ENCODE measurements at places on chromosomes 5 and 9.

GRCh38 chr9:127114606-127115005 lies 7.8 kb downstream of the ANGPTL2 start:
- DNase-seq: no peak

- no peak for DNase-seq
These were observed 115.2 kb downstream of the CPLANE1 start for GRCh38 chr5:37133939-37134338.

DNA sequence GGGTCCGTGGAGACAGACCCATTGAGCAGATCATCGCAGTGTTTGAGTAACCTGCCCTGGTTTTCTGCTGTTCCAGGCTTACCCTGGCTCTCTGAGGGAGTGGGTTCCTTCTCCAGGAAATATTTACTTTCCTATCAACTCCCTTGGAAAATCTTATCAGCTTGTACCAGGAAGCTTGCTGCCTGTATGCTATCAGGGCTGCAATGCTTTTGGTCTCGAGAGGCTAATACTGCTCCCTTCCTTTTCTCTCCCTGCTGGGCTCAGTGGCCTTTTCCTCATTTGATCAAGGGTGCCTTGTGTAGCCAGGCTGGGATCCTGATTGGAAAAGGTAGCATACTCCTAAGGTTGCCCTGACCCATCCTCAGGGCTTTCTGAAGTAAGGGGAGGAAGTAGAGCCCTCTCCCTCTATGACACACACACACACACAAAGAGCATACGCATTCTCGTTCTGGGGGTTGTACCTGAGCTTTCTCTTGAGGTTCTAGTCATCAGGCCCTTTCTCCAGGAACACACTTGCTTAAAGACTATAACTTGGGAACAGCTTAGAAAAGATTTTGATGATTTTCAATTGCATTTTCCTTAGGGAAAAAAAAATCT lies 41.6 kb downstream of the CYSTM1 start:
- DNase-seq: no peak

DNA sequence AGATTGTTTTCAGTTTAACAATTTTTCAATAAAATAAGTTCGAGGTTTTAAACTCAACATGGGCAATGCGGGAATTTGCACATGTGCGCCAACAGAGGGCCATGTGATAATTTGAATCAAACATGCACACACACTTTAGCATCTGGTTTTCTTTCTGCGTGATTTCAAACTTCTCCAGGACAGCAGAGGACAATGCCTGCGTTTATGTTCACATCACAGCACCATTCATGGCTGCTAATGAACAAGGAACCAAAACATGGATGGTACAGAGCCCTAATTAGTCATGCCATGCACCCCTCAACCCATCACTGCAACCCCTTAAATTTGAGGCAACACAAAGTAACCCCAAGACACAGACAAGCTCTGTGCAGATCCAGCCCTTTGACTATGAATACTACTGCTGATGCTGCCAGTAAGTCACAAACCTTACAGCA lies 2.8 kb downstream of the SHC3 start:
- no peak for DNase-seq

DNA sequence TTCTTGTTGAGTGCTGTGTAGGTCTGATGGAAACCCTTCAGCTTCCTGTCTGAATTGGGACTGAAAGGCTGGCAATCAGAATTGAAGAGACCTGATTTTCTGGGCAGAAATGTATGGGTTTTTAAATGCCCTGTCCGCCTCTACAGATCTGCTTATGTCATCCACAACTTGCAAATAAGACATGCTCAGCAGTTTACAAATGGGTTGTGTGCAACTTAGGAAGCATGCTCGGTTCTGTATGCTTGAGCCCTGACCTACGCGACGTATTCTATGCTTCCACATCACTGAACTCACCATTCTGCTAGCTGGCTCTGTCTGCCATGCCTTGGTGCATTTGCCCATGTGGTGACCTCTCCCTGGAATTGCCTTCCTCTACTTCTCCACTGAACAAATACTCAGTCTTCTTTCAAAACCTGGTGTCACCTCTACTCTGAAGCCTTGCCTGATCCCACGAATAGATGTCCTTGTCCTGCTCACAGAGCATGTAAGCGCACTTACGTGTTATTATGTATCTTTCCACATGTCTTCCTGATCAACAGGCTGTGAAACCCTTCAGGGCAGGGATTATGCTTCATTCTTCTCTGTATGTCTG lies 194.2 kb downstream of the ERCC6L2 start:
- DNase-seq: no peak

DNA sequence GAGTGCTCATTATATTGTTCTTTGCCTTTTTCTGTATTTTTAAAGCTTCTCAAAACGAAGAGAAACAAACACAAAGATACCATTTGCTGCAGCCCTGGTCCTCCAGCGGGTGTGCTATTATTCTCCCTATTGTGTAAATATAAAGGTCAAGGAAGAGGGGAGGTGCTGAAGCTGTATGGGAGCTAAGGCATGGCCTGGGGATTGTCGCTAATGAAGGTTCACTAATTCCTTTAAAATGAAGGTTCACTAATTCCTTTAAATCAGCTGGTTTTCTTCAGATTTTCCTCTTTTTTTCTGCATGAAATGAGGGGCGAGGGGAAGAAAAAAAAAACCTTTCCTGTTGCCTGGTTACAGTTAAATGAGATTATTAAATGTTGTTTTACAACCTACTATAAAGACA lies 74.5 kb upstream of the MAP1B start:
- no peak for DNase-seq

DNA sequence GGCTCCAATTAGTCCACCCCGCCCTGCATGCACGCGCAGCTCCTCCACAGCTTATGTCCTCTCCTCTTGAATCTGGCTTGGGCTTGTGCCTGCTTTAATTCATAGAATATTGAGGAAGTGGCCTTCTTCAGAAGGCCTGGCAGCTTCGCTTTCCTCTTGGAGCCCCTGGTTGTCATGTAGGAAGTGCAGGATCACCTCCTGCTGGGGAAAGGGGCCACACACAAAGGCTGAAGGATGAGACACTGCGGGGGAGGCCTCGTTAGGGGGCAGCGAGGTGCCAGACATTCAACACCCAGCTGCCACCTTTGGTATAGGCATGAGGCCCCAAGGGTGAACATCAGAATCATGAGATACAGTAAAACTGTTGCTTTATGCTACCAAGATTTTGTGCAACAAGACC lies 2.7 kb upstream of the CNOT6 start:
- peak; percentile 38 for DNase-seq

DNA sequence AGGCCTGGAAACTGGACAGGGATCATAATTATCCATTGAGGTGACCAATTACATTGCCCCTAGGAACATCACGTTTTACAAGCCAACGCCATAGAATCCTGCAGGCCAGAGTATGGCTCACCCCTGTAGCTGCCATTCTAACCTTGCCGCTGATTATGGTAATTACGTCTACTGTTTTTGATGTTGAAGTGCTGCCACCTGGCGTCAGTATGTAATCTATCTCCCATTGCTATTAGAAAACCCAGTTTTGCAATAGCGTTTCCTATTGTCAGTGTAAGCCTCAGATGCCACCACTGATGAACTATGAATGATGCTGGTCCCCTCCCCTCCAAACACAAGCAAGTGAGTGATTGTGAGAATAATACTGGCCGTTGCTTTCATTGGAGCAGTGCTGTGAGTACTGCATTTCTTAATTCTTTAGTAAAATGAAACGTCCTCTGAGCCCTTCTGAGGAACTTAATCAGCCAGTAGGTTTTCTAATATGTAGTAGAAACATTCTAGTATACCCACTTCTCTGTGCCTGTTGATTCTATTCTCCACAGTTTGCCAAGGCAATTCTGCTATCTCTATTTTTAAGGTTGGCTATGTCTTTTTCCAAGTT lies 100.5 kb upstream of the NMUR2 start:
- no peak for DNase-seq

DNA sequence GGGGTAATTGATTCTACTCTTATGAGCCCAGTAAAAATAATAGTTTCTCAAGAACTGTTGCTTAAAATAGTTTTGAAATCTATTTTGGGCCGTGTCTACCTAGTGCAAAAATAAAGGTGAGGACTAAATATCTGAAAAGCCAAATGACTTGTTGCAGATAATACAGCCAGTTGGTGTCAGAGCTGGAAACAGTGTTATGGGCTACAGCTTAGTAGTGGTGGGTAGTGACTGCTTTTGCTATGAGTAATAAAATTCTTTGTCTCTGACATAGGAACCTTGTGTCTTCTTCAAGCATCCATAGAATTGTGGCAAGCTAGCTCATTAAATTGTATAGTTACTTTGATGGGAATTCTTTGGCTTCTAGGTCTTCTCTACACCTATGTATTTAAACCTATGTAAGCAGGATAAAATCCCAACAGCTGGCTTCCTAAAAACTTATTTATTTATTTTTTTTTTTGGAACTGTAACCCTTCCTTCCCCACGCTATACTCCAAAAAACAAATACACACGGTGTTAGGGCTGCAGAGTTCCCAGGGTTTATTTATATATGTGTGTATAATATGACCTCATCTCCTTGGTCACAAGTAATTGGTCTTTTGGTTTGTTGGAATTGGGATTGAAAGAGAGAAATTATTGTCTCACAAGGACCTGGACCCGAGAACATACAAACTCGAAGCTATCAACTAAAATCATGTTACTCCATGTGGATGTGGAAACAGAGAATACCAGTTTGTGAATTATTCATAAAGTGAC lies 138.0 kb downstream of the NUDT12 start:
- no peak for DNase-seq

GRCh38 chr5:157308836-157309465 lies 43.0 kb downstream of the CYFIP2 start:
- no peak for DNase-seq

- DNase-seq: no peak
These were observed 73.4 kb upstream of the BOD1 start for GRCh38 chr5:173689737-173690360.

DNA sequence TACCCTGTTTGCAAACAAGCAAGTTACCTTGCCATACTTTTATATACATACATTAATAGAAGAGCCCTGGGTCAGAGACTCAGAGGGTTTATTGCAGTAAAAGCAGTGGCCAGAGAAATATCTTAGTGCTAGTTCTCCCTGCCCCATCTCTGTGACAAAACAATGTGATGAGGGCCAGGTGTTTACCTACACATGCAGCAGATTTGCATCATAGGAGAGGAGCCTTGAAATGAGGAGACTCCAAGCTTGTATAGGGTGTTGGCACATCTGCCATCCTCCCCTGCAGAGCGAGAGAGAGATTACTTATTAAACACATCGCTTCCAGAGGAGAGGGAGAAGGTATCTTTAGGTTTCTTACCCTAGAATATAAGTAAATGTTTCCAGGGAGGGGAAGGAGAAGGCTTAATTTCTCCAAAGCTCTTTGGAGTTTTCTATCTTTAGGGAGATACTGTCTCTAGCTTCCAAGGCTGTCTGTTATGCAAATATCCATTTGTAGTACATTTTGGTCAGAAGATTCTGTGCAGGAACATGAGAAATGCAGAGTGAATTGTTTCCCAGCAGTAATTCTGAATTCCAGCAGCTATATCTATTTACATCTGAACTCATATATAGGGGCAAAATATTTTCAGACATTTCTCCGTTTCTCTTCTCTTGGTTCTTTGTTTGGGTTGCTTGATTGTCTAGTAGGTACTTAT lies 15.7 kb downstream of the FER start:
- DNase-seq: no peak

GRCh38 chr5:148523139-148523538 lies 131.2 kb downstream of the HTR4 start:
- DNase-seq: no peak

DNA sequence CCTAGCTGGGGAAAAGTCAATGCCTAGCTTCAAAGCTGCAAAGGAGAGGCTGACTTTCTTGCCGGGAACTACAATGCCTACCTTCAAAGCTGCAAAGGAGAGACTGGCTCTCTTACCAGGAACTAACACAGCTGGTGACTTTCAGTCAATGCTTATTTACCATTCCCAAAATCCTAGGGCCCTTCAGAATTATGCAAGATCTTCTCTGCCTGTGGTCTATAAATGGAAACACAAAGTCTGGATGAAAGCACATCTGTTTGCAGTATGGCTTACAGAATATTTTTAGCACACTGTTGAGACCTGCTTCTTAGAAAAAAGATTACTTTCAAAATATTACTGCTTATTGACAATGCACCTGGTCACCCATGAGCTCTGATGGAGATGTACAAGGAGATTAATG lies 259.4 kb downstream of the PLK2 start:
- DNase-seq: no peak

DNA sequence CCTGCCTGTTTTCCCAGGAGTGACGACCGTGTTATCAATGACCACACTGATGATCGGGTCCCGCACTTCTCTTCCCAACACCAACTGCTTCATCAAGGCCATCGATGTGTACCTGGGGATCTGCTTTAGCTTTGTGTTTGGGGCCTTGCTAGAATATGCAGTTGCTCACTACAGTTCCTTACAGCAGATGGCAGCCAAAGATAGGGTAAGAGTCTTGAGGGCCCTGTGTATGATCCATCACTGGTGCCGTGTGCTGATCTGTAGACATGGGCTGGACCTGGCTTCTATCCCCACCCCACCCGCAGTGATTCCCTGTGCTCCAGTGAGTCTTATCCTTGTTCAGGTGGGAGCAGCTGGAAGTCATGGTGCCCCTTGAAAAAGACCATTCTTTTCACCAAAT lies 26.0 kb downstream of the GABRP start:
- no peak for DNase-seq

DNA sequence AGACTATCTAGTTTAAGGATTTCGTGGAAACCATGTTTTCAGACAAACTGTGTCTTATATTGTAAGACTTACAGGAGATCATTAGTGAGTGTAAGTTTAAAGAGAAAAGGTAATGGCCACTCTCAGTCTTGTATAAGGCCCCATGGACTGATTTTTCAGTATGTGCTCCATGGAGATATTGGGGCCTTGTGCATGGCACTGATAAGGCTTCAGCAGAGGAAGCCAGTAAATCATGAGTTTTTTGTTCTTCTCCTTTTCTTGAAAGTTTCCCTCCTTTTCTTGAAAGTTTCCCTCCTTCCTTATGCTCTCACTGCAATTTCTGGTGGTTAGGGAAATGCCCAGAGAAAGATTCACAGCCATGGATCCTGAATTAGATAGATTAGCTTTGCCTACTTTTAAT lies 471.3 kb downstream of the LRRC70 start:
- no peak for DNase-seq

GRCh38 chr5:69416180-69416579 lies 1.3 kb downstream of the MARVELD2 start:
- DNase-seq: no peak

GRCh38 chr5:56056875-56057274 lies 62.1 kb upstream of the IL6ST start:
- DNase-seq: no peak

Measured in RWPE2 (cell line).